ENCODE measurements at places on chromosomes 11 and 22. TPM values are rescaled to one million over a fixed set of nuclear protein-coding genes. Genes with fewer than 3 reads are reported as not detected.

- no peak for DNase-seq
These were observed 1.2 kb downstream of the MSANTD2 start for GRCh38 chr11:124798991-124799347.

DNA sequence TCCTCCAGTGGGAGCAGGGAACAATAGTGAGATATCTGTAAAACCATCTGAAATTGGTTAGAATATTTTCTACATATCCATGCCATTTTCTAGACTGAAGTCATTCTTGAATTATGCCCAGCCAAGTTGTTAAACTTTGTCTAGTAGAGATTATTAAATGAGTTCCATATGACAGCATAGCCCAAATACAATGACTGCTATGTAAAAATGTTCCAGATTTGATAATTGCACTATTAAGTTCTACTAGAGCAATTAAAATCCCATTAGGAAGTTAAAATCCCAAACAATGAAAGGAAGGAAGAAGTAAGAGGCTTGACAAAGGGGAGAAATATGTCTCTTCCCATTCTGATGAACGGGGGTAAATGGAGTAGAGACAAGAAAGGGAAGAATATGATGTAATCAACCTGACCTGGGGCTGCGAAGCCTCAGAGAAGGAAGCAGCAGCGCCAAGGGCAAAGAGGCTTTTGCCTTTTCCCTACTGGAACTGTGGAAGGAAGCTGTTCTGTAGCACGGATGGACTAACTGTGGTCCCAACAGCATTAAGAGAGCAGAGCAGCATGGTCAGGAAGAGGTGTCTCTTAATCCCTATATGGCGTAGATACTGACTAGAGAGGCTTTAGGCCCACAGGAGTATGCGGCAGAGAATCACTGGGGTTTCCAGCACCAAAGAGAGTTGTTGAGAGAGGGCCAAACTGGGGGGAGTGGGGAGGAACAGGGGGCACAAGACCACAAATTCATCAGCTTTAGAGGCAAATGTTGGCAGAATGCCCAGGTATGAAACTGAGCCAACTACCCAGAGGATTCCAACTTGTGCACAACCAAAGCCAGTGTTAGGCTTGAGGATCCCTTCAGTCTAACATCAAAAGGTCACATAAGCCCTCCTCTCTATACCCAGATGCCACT lies 26.7 kb downstream of the RRP8 start:
- no peak for DNase-seq

DNA sequence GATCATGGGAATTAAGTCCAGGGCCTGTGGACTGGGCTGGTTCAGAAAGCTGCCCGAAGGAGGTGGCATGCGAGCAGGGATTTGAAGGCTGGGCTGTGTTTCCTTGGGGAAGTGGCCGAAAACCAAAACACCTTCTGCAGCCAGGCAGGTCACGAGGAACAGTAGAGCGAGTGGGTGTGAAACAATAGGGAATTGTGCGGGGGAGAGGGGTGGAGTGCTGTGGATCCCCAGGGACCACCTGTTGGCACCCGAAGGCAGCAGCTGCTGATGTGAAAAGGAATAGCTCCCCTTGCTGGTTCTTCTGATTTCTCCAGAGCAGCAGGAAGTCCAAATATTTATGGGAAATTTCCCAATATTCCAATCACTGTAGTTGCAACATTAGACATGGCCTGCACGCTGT lies 24.6 kb downstream of the TP53I11 start:
- DNase-seq = no peak

GRCh38 chr11:10291801-10292638 lies 2.0 kb downstream of the SBF2 start:
- DNase-seq = no peak

DNA sequence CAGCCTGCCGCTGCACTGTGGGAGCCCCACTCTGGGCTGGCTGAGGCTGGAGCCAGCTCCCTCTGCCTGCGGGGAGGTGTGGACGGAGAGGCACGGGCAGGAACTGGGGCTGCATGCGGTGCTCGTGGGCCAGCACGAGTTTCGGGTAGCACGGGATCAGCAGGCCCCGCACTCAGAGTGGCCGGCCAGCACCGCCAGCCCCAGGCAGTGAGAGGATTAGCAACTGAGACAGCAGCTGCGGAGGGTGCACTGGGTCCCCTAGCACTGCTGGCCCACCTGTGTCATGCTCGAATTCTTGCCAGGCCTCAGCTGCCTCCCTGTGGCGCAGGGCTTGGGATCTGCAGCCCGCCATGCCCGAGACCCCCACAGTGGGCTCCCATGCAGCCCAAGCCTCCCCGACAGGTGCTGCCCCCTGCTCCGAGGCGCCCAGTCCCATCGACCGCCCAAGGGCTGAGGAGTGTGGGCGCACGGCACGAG lies 24.0 kb upstream of the OR5B21 start:
- DNase-seq = no peak

GRCh38 chr11:1946812-1947484 lies at the start of gene MRPL23:
Gene MRPL23, plus strand, starts transcription at chr11:1947332. Its CDS starts 31 bp downstream, at chr11:1947363.
- peak; percentile 53 for DNase-seq

- DNase-seq = no peak
These were observed 23.9 kb downstream of the GLB1L2 start for GRCh38 chr11:134355656-134356055.

DNA sequence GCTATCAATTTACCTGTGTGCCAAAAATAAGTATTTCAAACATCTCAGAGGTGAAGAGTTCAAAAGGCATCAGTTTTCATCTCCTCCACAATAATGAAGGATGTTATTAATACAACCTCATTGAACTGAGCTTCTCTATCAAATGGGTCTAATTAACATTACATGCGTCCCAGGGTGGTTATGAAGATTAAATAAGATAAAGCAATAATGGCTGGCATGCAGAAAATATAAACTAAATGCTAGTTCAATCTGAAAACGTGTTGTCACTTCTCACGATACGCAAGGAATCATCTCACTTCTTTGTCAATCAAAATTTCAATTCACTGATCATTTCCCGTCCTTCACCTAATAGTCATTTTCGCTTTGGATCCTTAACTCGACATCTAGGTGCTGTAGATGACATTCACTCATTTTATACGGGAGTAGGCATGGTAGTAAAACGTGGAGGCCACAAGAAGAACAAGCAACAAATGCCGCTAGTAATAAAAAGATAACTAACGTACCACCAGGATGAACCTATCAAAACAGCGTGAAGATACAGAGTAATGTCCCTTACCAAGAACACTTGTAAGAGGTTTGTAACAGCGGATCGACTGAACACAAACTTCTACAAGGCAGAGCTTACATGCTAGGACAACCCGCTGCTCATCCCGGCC lies 918 bp downstream of the CHORDC1 start:
- no peak for DNase-seq

- no peak for DNase-seq
These were observed 12.5 kb downstream of the PRR5L start for GRCh38 chr11:36308577-36308976.

DNA sequence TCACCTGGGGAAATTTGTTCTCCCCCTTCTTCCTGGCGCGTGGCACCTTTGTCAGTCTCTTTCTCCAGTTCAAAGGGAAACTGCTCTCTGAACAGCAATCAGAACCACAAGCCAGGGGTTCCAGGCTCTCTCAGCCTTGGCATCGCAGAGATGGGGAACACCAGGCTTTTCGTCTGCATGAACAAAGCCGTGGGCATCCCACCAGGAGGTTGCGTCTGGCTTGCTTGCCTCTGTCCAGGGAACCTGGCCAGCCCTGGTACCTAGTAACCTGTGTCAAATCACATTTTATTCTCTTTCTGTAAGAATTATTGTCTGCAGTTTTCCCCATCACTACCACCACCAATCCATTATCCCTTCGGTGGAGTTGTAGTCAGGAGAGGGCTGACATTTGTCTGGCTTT lies 107.0 kb downstream of the WNT7B start:
- DNase-seq = no peak

- DNase-seq = no peak
These were observed 87.8 kb upstream of the DRD2 start for GRCh38 chr11:113562981-113563461.

MIOX gene
- total RNA-seq = not detected

HOATZ gene
- total RNA-seq = not detected

MRGPRF gene
- 7.6 TPM for total RNA-seq

RBFOX2 gene
- total RNA-seq = 84.4 TPM

NRXN2 gene
- total RNA-seq = 1.9 TPM

ANGPTL5 gene
- total RNA-seq = 1.5 TPM

C11orf87 gene
- total RNA-seq = not detected
